ENCODE measurements at places on chromosomes 2 and 18. TPM values are rescaled to one million over a fixed set of nuclear protein-coding genes. Genes with fewer than 3 reads are reported as not detected.

The TWIST2 gene
- not detected for total RNA-seq

The EFR3B gene
- total RNA-seq: 0.24 TPM

The ANKRD44 gene
- total RNA-seq: 154 TPM

The PRKD3 gene
- total RNA-seq: 35.6 TPM

The COLEC12 gene
- total RNA-seq: not detected

The SERPINB4 gene
- not detected for total RNA-seq

The NTSR2 gene
- not detected for total RNA-seq

The DSC2 gene
- total RNA-seq: not detected

The UPP2 gene
- total RNA-seq: not detected

The ZC3H15 gene
- total RNA-seq: 54.4 TPM

The SS18 gene
- 74.0 TPM for total RNA-seq

The NFATC1 gene
- total RNA-seq: 20.3 TPM

The IL18R1 gene
- 27.7 TPM for total RNA-seq

Measured in activated T-helper 17 cell treated with anti-CD3 and anti-CD28 coated beads, Interleukin-2, amount 50 U/mL, for 72 hours (primary cell).